NCI-H524 (cell line): ENCODE measurements at places on chromosomes 13 and 19.

GRCh38 chr19:29672933-29673336, 7.7 kb downstream of the PLEKHF1 start:
- DNase-seq = no peak

GRCh38 chr19:12766051-12766521, 9.3 kb downstream of the HOOK2 start:
- DNase-seq = no peak

DNA sequence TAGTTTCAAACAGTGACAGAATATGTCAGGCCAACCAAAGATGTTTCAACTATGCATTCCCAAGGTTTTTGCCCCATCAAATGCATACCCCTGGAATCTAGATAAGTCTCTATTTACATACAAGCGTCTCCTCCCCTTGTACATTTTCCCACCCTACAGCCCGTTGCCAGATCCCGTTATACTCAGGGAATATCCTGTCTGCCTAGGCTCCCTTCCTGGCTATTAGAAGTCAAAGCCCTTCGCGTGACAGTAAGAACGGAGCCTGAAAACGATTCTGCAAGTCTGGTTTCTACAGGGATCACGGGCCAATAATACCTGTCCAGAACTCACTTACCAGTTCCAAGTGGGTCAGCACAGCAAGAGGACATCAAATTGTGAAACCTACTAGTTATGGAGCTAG, 134.8 kb downstream of the LACC1 start:
- DNase-seq = no peak

DNA sequence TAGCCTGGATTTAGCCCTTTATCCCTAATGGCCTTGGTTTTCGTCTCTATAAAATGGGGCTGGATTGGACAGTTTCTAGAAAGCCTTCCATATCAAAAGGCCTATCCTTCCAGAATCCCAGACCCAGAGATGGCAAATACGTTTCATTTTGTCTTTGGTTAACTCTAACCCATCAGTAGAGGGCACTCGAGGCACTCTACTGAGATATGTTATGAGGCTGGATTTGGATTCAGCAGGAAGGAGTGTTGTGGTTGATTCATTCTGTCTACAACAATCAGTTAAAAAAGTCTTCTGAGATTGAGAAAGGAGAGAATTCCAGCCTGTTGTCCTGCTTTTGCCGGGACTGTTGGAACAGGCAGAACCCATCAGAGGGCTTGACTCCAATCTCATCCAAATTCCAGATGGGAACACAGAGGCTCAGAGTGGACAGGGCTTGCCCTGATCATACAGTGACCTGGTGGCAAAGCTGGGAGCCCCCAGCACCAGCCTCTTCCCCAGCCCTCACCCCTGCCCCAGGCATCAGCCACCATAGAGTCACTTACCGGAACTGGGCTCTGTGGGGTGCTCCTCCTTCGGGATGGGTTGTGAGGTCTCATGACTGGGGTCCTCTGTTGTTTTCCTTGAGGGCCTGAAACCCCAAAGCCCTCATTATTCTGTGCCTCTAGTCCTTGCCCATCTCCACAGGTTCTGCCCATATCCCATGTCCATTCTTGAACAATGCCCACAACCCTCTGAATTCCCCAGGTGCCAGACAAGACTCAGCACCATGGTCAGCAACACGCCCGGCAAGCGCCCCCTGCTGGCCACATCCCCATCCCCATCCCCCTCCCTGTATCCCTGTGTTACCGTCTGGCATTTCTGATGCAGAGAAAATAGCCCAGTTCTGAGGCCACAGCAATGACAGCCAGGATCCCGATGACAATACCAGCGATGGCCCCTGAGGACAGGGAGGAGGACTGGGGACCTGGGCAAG, 12.3 kb upstream of the ZNF180 start:
- peak; percentile 19 for DNase-seq

GRCh38 chr19:30722761-30723160, 350.6 kb downstream of the ZNF536 start:
- DNase-seq = no peak

- DNase-seq = no peak
These were observed at the start of gene KMT2B for GRCh38 chr19:35717665-35718344. Gene KMT2B, plus strand, starts transcription at chr19:35718003. Its CDS starts 16 bp downstream, at chr19:35718019.

GRCh38 chr13:66977161-66977560, 253.0 kb downstream of the PCDH9 start:
- DNase-seq = peak; percentile 51

DNA sequence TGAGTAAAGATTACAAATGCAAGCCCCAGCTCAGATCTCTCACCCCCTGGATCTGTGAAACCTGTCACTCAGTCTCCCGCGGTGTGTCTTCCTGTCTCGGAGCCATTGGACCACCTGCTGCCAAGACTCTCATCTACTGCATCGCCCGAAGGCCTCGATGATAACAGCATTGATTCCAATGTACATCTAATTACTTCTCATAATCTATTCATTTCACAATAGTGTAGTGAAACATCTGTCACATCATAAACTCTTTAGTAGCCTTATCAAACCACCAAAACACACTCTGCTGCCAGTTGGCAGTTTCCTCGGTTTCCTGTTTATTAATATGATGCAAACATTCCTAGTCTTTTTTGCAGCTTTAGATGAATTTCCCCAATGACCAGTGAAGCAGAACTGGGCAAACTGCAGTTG, 220.3 kb downstream of the POU4F1 start:
- peak; percentile 80 for DNase-seq

- no peak for DNase-seq
These were observed 12.8 kb downstream of the SCGB2B2 start for GRCh38 chr19:34664168-34664567.

DNA sequence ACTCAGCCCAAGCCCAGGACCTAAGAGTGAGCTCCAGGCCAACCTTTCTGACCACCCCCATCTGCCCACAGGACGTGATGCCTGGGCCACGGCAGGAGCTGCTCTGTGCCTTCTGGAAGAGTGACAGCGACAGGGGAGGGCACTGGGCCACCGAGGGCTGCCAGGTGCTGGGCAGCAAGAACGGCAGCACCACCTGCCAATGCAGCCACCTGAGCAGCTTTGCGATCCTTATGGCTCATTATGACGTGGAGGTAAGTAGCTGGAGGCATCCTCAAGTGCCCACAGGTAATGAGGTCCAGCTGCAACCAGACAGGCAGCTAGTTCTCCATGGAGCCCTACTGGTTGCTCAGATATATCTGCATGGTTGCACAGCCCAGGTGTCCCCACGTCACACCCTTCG, 14.8 kb downstream of the DDX39A start:
- DNase-seq = no peak

DNA sequence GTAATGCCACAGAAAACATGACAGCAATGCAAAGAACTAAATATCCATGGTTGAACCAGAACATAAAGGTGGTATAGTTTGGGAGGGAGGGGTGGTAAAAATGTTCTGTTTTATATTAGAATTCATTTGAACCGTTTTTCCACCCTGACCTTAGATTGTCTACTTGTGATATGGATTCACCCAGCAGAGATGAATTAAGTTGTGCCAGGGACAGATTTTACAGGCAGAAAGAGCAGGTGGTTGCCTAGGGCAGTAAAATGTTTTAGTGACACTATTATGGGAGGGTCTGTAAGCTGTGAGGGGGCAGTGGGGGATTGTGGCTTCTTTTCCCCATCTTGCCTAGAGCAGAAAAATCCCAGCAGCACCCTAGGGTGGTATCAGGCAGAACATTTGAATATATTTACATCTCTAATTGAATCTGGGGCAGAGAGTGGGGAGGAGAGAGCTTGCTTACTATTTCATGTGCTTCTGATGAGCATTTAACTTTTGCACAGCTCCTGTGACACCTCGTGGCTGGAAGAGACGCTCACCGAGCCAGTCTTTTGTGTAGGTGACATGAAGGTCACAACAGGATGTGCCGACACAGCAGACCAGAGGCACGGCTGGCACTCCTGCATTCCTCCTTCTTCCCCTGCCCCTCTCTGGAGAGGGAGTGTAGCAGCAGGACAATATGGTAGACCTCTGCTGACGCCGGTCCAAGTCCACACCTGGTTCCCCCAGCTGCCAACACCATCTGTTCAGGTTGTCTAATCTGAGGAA, 452.3 kb downstream of the IRS2 start:
- peak; percentile 97 for DNase-seq

- DNase-seq = no peak
These were observed 73.0 kb upstream of the OXGR1 start for GRCh38 chr13:97067017-97067895.

- DNase-seq = no peak
These were observed 1591.3 kb downstream of the EFNB2 start for GRCh38 chr13:104944176-104944575.

- no peak for DNase-seq
These were observed 703 bp upstream of the FBL start for GRCh38 chr19:39846678-39847486.

- no peak for DNase-seq
These were observed 1.0 kb downstream of the AMH start for GRCh38 chr19:2249880-2250765.

DNA sequence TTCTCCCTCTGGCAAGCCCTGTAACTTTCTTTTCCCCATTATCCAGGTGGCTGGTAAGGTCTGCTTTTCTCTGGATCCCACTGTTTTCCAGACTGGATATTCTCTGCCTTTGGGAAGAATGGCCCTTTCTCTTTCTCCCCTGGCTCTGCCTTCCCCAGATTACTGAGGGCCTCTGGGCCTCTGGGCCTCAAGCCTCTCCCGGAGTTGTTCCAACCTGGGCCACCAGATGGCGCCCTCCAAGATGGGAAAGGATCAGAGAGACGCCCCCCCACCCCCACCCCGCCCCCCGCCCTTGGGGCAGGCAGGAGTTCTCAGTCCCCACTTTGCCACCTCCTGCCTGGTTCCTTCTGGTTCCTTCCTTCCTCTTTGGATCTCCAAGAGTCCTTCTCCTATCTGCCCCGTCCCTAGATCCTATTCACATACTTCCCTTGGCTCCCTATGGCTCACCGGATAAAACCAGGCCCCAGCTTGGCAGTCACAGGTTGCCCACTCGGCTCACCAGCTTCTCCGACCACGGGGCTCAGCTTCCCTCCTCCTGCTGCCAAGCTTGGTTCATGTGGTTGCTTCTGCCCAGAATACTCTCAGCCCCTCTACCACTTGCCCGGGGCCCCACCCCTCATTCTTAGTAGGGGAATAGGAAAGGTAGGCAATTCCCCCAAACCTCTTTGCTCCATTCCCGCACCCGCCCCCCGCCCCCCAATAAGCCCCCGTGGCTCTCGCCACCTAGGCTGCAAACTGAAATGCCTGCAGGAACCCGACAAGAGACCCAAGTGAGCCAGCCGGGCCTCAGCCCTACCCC, 13.1 kb downstream of the EPS8L1 start:
- no peak for DNase-seq

DNA sequence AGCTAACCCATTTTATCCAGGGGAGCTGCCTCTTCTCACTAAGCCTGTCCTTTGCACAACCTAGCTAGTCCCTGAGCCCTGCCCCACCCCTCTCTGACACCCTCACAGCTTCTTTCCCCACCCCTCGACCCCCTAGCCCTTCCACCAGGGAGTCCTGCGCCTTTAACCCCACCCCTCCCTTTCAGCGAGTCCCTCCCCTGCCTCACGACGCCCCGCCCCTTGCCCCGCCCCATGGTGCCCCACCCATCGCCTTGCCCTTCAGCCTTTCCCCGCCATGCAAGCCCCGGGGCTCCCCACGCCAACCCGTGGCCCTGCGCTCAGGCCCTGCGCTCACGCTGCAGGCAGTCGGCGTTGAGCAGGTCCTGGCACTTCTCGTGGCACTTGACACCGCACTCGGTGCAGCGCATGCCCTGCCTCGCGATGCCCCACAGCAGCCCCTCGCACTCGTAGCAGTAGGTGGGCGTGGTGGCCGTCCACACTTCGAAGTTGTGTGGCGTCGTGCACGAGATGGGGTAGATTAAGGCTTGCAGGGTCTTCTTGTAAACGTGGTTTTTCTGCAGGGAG, 40.0 kb downstream of the UNC13A start:
- no peak for DNase-seq

- DNase-seq = no peak
These were observed 21.8 kb downstream of the DHRS12 start for GRCh38 chr13:51782026-51782710.

GRCh38 chr19:30596813-30597399, 224.7 kb downstream of the ZNF536 start:
- no peak for DNase-seq

DNA sequence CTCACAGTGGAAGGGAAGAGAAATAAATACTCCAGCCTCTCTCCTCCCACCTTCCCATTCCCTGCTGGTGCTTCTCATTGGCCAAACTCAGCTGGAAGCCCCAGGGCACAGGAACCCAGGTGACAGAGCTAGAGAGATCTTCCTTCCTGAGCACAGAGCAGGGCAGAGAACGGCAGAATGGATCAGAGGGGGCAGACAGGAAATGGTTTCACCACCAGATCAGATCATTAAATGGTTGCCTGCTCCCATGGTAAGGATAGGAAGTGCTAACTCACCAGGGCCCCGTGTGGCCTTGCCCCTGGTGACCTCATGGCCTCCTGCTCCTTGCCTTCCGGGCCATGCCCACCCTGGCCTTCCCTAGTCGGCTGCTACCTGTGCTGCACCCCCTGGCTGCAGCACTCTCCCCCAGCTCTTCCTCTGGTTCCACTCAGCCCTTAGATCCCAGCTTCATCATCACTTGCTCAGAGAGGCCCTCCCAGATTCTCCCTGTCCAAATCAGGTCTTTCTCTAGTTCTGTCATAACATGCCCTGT, 108.7 kb downstream of the DPF1 start:
- DNase-seq = no peak

DNA sequence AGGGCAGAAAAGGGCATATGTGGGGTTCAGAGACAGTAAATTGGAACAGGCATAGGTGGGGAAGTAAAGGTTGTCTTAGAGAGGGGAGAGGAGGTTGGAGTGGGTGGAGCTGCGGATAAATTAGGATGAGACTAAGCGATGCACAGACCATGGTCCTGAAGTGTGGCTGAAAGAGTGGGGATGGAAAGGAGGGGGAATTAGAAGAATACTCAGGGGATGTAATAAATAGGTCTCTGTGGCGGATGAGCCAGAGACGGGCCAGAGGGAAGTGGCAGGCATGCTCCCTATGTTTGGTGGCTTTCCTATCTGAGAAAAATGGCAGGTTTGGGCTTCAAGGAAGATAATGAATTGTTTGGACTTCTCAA, 123.4 kb downstream of the OLFM4 start:
- DNase-seq = peak; percentile 61

DNA sequence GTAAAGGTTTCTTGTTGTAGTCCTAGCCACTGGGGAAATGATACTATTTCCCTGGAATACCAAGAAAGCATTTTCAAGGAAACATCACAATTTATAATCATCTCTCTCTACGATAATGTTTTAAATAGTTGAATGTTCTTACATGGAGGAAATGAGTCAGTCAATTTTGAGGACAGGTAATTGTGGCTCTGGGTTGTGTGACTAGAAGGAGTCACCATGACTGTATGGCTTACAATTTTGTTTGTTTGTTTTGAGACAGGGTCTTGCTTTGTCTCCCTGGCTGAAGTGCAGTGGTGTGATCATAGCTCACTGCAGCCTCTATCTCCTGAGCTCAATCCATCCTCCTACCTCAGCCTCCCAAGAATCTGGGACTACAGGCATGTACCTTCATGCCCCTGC, 47.4 kb downstream of the COG3 start:
- no peak for DNase-seq

- no peak for DNase-seq
These were observed 506 bp upstream of the GAS6 start for GRCh38 chr13:113864273-113864890.

GRCh38 chr13:96475103-96475502, 385.2 kb downstream of the HS6ST3 start:
- DNase-seq = no peak
